ENCODE measurements at places on chromosomes 3 and 15.

- peak; percentile 34 for DNase-seq
Measured at GRCh38 chr3:15932348-15933300, 134.8 kb upstream of the ANKRD28 start.

DNA sequence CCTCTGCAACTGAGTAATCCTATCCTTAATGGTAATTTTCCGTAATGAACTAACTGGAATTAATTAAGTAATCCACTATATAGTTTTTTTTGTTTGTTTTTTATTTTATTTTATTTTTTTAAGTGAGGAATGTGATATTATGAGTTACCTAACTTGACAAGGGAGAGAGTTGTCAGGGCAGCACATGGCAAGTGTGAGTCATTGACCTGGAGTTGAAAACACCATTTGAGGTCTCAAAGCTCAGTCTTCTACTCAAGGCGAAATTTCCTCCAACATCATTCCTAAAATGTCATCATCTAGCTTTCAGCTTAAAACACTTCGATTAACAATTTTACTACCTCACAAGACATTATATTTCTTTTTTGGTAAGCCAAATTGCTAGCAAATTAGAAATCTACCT lies 87.8 kb downstream of the NECTIN3 start:
- DNase-seq = no peak

- DNase-seq = no peak
Measured at GRCh38 chr15:71109130-71109529, 6.1 kb upstream of the THSD4 start.

DNA sequence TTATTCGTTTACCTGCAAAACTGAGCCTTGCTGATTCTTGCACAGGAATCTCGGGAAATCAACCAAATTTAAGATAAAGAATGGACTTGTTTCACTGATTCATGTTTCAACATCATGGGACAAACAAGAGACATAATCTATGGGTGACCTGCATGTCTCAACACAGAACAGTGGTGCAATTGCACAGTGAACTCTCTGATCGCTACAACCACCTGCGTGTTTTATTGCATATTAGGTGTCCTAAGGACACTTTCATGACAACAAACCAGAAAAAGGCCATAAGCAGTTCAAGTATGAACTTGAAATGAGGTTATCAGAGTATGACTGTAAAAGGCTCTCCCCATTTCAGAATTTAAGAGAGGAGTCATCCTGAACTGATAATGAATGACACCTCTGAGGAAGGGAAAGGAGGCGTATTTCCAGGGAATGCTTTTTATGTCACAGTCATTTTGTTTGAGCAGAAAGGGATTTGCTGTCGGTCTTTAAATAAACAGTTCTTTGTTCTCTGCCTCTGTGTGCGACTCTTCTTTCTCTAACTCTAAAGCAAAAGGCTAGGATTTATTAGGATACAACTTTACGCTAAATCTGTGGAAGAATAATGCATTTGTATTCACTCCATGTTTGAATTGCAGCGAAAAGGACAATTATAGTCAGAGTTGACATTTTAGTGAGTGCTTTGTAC lies 167.2 kb downstream of the RBMS3 start:
- peak; percentile 2 for DNase-seq

DNA sequence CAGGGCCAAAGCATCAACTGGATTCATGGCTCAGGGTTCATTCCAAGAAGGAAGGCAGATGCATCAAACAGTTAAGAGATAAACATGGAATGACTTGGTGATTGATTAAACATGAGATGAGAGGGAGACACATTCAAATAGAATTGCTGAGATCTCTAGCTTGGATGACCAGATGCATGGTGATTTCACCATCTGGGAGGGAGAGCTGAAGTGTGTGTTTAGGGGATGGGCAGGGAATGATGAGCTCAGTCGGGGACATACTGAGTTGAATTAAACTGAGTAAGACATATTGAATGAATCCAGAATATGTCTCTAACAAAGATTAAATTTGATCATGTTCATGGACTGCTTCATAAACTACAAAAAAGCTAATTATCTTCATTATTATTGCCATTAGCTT lies 35.5 kb downstream of the CADPS start:
- DNase-seq = no peak

DNA sequence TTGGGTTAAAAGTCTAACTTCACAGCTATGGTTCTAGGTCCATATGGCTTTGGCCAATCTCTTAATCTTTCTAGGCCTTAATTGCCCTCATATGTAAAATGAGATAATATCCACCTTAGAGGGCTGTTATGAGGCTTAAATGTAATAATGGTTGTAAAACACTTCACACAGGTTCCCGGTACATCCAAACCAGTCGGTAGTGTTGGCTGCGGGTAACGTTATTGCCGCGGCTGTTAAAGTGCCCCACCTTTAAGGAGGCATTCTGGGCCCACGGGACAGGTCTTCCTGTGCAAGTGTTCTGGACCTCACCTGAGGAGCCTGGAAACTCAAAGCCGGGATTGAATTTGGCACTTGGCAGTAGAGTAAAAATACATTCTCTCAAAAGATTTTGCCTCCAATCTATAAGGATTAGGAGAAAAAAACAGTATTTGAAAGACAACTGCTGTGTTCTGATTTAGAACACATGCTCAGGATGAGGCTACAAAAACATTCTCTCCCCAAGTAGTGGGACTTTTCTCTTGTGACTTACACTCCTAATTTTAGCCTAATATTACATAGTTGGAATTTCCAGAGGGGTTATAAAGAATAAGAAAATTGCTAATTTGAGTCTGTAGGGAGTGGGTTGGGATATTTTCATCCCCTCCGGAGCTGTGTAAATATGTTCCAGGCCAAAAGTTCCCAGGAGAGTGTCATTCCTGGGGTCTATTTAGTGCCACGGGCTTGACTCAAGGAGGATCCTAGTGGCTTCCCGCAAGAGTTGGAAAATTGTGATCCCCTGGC lies 44.9 kb upstream of the TSEN2 start:
- DNase-seq = no peak

DNA sequence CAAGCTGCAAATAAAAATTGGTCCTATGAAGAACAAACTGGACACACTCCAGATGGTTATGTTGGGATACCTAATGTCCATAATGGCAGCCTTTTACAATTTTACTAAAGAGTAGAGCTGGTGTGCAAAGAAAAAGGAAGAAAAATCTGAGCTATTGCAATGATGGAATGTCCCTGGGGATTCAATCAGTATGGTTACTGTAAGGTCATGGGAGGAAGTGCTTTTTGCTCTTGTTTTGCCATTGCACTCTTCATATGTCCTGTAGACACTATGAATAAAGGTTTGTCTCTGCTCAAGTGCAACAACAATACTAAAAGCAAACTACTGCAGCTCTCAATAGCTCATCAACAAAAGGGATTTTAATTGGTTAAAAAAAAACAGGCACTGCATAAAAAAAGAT lies 5.4 kb downstream of the PFN2 start:
- no peak for DNase-seq

DNA sequence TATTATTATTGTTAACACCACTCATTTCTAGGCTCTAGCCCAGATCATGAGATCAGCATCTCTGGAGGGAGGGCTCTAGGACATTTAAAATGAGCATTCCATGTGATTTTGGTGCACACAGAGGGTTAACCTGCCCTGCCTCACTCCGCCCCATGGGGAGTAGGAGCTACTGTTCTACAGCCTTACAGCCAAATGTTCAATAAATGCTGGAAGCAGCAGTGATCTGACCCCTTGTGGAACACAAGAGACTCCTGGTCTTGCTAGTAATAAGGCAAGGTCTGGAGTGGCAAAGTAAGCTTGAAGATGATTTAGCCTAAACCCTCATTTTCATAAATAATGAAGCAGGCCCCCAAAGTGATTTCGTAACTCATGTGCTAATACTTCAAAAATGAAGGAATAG lies 166.4 kb upstream of the EOMES start:
- DNase-seq = no peak

Data from putamen (tissue), 1 donor.